ENCODE measurements at places on chromosomes 7 and 10.

DNA sequence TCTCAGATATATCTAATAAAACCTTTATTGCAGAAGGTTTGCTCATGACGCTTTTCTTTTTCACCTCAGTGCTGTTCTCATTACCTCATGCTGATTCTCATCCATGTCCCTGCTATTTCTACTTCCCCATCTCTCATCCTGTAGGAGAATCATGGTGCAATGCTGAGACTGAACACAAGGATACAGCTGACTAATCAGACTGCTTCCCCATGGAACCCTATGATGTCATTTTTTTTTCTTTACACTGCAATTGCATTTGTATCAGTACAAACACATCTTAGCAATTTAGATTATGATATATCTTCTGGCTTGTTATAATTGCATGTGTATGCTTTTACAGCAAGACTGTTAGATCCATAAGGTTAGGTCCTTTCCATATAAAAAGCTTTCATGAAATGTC is 93.7 kb downstream of the SEMA3A start:
- no peak for DNase-seq

- no peak for DNase-seq
Measured at GRCh38 chr7:7433811-7434210, 101.9 kb downstream of the COL28A1 start.

DNA sequence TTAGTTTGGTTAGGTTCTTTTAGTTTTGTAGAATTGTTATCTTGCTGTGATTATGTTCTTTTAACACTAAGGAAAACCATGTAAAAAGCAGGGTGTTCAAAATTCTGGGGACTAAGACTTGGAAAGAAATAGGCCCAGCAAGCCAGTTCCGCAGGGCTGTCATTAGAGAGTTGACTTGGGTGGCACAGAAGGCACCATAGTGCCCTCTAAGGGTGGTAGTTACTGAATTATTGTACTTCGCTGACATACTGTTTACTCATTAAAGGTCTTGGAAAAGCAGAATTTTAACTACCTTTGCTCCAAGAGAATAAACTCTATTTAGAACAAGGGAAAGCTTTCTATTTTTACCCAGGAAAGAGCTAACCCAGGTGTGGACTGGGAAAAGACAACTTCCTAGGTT is 86.5 kb downstream of the OTUD1 start:
- no peak for DNase-seq

DNA sequence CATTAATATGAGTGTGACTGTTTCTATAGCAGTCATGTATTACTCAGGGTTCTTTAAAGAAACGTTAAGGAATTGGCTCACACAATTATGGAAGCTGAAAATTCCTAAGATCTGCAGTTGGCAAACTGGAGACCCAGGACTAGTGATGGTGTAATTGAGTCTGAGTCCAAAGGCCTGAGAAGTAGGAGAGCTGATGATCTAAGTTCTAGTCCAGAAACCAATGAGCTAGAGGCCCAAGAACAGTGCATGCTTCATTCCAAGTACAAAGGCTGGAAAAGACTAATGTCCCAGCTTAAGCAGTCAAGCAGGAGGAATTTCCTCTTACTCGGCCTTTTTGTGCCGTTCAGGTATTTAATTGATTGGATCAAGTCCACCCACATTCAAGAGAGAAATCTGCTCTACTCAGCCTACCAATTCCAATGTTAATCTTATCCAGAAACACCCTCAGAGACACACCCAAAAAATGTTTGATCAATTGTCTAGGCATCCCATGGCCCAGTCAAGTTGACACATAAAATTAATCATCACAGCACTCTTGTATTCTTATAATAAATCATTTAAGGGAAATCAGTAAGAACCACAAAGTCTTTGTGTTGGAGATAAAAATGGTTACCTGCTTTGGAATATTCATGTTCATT is 312.1 kb downstream of the PRKG1 start:
- no peak for DNase-seq

DNA sequence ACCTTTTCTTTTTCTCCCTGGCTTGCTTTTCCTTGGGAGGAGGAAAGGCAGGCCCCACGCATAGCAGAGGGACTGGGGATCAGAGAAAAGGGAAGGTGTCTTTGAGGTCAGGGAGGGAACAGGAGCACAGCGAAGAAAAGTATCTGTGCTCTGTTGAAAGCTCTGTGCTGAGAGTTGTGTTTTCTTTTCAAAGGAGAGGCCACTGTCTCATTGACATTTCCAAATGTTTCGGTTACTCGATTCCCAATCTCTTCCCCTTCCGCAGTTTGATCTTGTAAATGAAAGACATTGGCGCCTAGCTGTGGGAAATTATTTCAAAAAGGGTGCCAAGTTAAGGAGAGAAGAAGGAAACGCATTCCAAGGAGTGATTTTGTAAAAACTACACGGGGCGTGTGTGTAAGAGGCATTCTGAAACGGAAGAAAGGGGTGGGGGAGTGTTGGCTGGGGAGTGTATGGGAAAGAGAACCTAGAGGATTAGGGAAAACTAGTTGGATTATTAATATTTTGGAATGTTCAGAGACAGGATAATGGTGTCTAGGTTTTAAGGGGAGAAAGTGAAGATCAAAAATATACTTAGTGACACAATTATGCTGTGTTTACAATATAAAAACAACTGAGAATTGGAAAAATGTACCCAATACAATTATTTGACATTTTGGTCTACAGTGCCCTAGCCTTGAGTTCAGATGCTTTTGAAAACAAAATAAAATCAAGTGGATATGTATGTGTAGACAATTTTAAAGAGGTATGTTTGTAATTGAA is 708 bp downstream of the KLHDC10 start:
- no peak for DNase-seq

GRCh38 chr7:34168013-34168412 is 262.7 kb downstream of the BMPER start:
- DNase-seq, result no peak

GRCh38 chr10:1659221-1659791 is 78.0 kb downstream of the ADARB2 start:
- no peak for DNase-seq

DNA sequence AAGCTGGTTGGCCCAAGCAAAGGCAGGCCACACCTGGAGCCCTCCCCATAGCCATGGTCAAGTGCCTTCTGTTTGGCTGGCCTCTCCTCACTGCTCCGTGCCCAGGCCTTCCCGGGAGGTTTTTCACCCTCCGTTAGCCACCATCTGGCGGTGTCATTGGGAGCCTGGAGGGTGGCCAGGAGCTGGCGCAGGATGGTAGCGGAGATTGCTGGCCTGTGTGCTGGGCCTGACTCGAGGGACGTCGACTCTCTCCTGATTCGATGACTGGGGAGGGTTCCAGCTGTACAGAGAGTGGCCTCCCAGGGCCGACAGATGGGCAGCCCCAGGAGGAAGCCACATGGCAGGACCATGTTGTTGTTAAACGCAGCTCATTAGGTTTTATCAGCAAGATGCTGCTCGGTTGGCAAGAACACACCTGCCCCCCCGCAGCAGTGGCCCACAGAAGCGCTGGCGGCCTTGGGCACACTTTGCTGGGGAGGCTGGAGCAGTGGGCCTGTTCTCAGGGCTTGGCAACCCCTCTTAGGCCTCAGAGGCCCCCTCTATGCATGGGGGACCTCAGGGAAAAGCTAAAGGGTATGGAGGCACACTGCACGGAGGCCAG is 64.0 kb upstream of the CACUL1 start:
- DNase-seq, result no peak

GRCh38 chr10:121501796-121502195 is 96.4 kb downstream of the FGFR2 start:
- DNase-seq, result no peak

GRCh38 chr10:106609470-106610266 is 554.8 kb downstream of the SORCS1 start:
- DNase-seq, result no peak

GRCh38 chr7:137684776-137685175 is 162.0 kb downstream of the DGKI start:
- DNase-seq, result no peak

- peak; percentile 53 for DNase-seq
Measured at GRCh38 chr7:909358-910329, 33.3 kb downstream of the GET4 start.

DNA sequence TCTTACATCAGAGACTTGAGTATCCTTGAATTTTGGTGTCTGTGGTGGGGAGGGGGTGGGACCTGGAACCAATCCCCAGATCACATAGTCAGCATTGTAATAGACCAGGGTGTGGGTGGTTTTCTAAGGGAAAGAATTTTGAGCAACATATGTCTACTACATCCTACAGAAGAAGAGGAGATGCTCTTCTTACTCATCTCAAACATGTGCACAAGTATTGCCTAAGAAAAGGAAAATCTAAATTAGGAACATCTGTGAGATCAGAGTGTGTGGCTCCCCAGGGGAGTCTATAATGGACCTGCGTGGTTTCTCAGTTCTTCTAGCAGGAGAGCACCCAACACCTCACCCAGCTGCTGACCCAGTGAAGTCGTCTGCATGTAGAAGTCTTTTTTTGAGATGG is 148.8 kb downstream of the CCDC3 start:
- no peak for DNase-seq

DNA sequence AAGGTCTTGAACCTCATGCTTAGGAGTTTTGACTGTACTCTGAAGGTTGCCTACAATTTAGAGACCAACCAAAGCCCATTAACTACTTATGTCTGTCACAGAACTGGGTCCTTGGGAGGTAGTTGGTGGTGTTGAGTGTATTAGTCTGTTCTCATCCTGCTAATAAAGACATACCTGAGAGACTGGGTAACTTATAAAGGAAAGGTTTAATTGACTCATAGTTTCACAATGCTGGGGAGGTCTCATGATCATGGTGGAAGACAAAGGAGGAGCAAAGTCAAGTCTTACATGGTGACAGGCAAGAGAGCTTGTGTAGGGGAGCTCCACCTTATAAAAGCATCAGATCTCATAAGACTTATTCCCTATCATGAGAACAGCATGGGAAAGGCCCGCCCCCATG is 319.6 kb upstream of the ZMIZ1 start:
- DNase-seq, result no peak

GRCh38 chr10:6202098-6202683 is 541 bp upstream of the PFKFB3 start:
- DNase-seq, result no peak

DNA sequence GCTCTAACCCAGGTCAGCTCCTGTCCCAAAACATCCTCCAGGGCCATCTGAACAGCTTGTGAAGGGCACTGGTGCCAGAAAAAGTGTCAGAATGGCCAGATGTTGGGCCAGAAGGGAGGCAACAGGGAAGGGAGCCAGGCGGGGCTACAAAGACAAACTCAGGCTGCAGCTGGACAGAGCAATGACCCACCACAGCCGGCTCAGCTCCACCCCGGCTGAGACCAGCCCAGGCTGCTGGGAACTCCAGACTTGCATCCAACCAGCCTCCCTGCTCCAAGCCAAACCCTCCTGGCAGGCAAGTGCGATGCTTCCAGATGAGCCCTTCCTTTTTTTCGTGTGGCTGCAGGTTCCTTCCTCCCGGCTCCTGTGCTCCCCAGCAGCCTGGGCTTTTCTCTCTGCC is 466.9 kb downstream of the PTPRN2 start:
- no peak for DNase-seq

DNA sequence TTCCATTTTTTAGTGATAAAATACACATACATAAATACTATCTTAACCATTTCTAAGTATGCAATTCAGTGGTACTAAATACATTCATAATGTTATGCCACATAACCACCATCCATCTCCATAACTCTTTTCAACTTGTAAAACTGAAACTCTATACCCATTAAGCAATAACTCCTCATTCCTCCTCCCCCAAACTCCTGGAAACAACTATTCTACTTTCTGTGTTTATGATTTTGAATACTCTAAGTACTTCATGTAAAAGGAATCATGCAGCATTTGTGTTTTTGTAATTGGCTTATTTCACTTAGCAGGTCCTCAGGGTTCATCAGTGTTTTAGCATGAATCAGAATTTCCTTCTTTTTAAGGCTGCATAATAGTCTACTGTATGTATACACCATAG is 131.8 kb downstream of the TES start:
- no peak for DNase-seq

DNA sequence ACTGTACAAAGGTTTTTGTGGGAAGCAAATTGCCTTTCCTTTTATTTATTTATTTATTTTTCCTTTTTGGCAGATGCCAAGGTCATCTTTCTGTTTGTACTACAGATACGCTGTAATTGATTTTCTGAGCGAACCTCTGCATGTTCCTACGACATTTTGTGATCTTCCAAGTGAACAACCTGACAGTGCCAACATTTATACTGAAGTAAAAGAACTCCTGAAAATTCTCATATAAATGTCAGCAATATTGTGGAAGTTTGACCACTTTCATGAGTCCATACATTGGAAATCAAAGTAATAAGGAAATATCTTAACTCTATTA is 86.8 kb upstream of the EEPD1 start:
- no peak for DNase-seq

DNA sequence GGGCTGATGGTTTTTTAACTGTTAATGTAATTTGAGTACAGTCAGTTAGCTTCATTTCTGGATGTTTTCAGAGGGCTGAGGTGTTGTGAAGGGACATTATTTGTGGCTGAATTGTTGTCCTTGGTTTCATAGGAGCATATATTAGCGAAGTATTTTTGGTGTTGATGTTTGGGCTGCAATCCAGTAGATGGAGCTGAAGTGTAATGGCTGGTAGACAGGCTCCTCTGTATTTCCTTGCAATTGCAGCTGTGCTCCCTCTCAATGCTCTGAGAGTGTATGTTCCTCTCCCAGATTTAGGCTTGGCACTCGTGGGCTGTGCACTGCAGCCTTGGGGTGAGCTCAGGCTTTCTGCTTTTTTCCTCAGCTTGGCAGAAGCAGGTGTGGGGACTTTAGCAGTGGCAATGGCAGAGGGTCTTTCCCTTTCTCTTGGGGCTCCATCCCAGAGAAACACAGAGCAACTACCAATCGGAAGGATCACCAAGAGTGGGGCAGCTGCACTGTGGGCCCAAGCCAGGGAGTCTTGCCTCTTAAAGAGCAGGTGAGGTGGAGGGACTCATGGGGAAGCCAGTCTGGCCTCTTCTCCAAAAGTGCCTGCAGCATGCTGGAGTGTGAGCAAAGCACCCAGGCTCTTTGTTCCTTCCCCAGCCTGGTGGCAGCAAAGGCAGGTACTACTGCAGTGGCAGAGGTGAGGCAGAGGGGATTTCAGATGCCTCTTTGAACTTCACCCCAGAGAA is 544.4 kb downstream of the SH2D4B start:
- DNase-seq, result no peak

DNA sequence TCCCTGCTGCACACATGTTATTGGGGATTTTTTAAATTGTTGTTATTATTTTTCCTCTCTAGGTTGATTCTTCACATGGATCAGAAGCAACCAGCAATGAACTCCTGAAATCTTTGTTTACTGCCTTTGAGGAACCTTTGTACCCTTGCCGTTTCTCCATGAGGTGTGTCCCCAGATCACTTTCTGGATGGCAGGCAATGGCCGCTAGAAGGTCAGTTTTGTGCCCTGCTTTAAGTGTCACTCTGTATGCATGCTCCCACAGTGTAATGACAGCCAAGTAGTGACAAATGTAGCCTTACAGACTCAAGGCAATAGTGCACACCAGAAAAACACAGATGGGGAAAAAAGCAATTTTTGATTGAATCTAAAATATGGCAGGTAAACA is 47.7 kb upstream of the NRP1 start:
- DNase-seq, result no peak
